ENCODE measurements at places on chromosomes 3 and 15.

- DNase-seq = no peak
These were observed 125.1 kb upstream of the AGBL1 start for GRCh38 chr15:85954586-85954985.

DNA sequence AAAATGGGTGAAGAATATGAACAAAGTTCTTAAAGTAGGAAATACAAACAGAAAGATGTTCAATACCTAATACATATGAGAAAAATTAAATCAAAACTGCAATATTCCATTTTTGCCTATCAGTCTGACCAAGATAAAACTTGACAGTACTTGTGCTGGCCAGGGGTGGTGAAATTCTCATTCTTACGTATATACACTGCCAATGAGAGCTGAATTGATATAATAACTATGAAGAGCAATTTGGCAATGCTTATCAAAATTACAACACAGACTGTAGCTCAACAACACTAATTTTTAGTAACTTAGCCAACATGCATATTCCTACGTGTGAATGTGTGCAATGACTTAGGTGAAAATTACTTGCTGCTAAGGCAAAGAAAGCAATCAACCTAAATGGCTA, 90.2 kb downstream of the SETD2 start:
- DNase-seq = no peak

DNA sequence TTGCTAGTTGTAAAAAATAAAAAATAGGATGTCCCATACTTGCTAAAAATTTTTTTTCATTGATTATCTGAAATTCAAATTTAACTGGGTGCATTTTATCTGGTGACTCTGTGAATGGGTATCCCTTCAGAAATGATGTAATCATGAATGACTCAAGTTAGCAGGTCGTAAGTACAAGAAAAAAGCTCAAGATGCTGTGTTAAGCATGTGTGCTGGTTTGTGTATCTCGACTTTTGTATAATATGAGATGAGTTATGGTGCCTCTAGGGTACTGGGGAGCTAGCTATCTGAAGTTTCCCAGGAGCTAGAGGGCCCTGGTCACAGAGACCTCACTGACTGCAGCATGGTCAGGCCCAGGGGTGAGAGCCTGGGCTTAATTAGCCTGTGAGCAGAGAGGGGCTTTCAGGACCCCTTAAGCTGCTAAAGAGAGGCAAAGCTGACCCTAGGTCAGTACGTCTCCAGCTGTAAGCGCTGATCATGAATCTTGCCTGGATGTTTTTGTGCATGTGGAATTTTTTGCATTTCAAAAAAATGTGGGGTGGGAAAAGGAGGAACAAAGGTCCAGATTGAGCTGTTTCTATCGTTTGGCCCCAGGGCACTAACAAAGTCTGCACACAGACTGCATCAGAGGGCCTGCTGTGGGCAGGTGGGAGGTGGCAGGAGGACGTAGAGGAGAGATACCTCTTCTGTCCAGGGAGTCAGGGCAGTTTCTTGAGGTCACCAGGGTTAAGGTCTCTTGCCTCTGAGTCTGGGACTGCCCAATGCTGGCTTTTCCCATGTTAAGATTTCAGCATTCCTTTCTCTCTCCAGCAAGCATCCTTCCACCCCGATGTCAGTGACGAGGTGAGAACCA, 233.2 kb upstream of the TPM1 start:
- no peak for DNase-seq

DNA sequence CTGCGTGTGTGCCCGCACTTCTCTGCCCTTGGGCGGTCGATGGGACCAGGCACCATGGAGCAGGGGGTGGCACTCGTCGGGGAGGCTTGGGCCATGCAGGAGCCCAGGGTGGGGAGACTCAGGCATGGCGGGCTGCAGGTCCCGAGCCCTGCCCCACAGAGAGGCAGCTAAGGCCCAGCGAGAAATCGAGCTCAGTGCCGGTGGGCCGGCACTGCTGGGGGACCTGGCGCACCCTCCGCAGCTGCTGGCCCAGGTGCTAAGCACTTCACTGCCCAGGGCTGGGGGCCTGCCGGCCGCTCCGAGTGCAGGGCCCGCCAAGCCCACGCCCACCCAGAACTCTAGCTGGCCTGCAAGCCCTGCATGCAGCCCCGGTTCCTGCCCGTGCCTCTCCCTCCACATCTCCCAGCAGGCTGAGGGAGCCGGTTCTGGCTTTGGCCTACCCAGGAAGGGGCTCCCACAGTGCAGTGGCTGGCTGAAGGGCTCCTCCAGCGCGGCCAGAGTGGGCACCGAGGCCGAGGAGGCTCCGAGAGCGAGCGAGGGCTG, 553 bp upstream of the RTP4 start:
- no peak for DNase-seq

- DNase-seq = no peak
These were observed 7.5 kb downstream of the GNB5 start for GRCh38 chr15:52183562-52184173.

DNA sequence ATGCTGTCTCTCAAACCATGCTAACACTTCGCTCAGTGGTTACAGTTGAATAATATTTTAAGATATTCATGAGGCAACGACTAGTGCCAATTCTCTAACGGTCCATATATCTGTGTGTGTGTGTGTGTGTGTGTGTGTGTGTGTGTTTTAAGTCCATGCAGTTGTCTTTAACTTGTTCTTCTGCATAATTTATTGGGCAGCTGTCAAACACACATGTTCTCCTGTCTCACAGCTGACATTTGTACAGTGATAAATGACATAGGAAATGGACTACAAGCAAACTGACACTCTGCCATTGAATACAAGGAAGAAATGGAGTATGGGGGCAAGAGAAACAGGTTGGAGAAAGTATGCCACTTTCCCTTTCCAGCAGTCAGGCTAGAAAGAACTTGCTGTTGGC, 172.0 kb downstream of the PDZRN3 start:
- DNase-seq = no peak

DNA sequence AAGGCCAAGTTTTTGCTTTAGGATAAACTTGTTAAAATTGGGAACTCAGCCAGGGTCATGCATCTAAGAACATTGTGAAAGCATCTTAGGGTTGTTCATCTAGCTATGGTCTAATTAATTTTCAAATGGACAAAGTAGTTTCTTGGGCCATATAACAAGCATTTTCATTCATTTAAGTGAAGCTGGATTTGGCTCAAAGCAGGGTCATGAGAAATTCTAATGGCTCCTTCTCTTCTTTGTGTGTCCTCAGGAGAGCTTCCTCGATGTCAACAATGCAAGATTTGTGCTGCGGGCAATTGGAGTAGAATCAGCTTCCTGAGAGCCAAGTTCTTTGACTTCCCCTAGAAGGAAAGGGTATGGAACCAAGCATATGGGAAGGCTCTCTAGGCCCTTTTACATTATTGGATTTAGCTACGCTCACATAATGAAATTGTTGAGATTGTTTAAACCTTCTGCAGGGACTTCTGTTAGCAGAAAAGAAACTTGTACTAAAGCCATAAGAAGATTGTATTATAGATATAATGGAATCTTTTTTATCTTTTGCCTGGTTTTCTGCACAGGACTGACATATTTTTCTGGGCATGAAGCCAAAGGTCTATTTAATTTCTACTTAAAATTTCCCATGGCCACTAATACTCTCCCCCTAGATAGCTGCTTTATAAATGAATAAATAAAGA, 1.8 kb upstream of the SAMMSON start:
- DNase-seq = no peak
